ENCODE measurements at places on chromosomes 1 and 21. TPM values are rescaled to one million over a fixed set of nuclear protein-coding genes. Genes with fewer than 3 reads are reported as not detected.

Gene CAPZA1
- total RNA-seq, result 63.7 TPM

Gene TSPAN1
- total RNA-seq, result not detected

Gene DYNLT5
- 0.52 TPM for total RNA-seq

Gene EPHB2
- 13.0 TPM for total RNA-seq

Gene ARTN
- total RNA-seq, result not detected

Gene ASPM
- 5.7 TPM for total RNA-seq

Gene CELA2A
- not detected for total RNA-seq

Gene NOC2L
- total RNA-seq, result 47.0 TPM

Gene VSIG8
- total RNA-seq, result not detected

Gene TMEM63A
- 12.0 TPM for total RNA-seq

Gene SGIP1
- total RNA-seq, result 0.52 TPM

Gene RGS16
- total RNA-seq, result 7.8 TPM

Gene SPATA45
- total RNA-seq, result 1.6 TPM

Gene TEKT2
- 2.1 TPM for total RNA-seq

Gene HSD3B2
- not detected for total RNA-seq

Gene TPTE
- not detected for total RNA-seq

Gene SLC44A5
- under 0.01 TPM for total RNA-seq

Gene HSD11B1
- total RNA-seq, result not detected

Gene TMEM82
- total RNA-seq, result not detected

Gene MT1HL1
- total RNA-seq, result not detected

Gene FCRL1
- total RNA-seq, result under 0.01 TPM

Gene MSH4
- 1.0 TPM for total RNA-seq

Gene TTC24
- total RNA-seq, result not detected

Gene RASAL2
- 8.4 TPM for total RNA-seq

Gene RBP7
- 11.0 TPM for total RNA-seq

Gene F3
- total RNA-seq, result 1.6 TPM

Gene EXO1
- total RNA-seq, result 4.2 TPM

Gene FCER1A
- 0.52 TPM for total RNA-seq

Gene LCE2B
- total RNA-seq, result not detected

Gene PGLYRP4
- total RNA-seq, result not detected

Gene IL24
- total RNA-seq, result not detected

Gene IL19
- total RNA-seq, result not detected

Gene JAM2
- 18.8 TPM for total RNA-seq

Gene TTLL7
- 38.6 TPM for total RNA-seq

Gene ETNK2
- total RNA-seq, result 6.8 TPM
